ENCODE measurements at places on chromosomes 6 and 20.

- no peak for DNase-seq
Measured at GRCh38 chr6:112022749-112023148, 31.2 kb upstream of the CCN6 start.

DNA sequence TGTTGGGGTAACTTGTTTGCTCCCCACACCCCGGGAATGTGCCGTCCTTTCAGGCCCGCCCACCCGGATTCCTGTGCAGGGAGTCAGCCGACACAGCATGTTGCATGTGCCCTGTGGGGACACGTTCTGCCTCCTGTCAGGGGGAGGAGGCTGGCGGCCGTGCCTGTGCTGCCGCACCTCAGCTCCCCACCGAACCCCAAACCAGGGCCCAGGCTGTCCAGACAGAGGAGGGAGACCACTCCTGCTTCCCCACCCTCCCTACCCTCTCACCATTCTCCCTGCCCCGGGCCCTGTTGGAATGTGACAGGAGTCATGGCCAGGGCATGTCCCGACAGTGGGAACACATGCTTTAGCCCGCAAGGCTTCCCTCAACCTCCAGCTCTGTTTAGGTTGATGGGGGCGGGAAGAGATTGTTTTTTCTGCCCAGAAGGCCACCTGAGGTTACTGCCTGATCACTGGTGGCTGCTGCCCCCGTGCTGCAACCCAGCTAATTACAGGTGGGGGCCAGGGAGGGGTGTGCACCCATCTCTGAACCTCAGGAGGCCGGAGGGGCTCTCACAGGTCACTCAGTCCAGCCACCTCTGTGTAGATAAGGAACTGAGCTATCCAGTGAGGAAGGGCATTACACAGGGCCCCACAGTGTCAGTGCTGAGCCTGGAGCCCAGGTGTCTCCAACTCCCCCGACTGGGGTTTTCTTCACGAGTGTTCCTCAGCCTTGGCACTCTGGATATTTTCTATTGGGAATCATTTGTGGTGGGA, 13.6 kb downstream of the LRRC73 start:
- DNase-seq = no peak

GRCh38 chr20:63640086-63640485, 13.1 kb downstream of the STMN3 start:
- no peak for DNase-seq

DNA sequence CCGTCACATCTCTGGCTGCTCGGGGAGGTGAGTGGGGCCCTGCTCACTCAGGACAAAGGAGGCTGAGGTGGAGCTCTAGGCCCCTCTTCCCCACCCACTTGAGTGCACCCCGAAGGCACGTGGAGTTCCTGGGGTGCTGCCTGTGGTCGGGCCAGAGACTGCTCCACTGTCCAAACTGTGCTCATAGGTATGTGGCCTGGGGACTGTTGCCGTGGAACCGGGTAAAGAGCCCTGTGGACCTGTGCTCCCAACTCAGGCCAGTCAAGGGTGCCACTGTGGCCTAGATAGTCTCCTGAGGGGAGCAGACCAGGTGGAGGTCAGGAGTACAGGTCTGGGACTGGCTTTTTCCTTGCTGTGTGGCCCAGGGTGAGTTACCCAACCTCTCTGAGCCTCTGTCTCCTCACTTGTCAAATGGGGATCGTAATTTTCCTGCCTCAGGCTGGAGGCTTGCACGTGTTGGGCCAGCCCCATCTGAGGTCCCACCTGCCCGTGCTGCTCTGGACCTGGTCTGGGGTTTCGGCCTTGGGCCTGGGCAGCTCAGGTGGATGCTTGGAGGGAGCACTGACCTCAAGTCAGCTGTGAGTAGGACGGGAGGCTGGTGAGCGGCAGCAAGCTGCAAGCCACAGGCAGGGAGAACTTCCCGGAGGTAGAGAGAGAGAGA, 12.4 kb upstream of the NPBWR2 start:
- no peak for DNase-seq

DNA sequence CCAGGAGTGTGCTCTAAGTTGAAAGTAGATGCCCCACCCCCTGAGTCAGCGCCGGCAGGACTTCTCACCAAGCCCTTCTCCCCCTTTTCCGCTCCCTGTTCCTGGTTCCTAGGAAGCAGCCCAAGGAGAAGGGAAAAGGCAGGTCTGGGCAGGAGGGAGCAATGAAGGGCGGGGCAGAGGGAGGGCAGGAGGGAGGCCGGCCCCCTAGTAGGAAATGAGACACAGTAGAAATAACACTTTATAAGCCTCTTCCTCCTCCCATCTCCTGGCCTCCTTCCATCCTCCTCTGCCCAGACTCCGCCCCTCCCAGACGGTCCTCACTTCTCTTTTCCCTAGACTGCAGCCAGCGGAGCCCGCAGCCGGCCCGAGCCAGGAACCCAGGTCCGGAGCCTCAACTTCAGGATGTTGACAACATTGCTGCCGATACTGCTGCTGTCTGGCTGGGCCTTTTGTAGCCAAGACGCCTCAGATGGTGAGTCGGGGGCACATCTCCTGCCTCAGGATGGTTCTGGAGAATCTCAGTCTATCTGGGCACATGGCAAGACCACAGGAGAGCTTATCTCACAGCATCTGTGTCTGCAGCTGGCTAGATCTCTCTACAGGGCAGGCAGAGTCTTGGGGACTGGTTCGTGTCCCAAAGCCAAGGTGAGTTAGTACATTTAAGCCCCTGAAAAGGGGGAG, at the start of gene PROCR:
Gene PROCR (plus strand): TSS at position 320 of the 681 bp plus-strand sequence. CDS start 83 bp downstream, at position 403.
- peak; percentile 32 for DNase-seq

- DNase-seq = peak; percentile 60
Measured at GRCh38 chr6:87155842-87156815, 764 bp downstream of the ZNF292 start.

- DNase-seq = no peak
Measured at GRCh38 chr6:48099713-48100587, 11.0 kb downstream of the PTCHD4 start.

DNA sequence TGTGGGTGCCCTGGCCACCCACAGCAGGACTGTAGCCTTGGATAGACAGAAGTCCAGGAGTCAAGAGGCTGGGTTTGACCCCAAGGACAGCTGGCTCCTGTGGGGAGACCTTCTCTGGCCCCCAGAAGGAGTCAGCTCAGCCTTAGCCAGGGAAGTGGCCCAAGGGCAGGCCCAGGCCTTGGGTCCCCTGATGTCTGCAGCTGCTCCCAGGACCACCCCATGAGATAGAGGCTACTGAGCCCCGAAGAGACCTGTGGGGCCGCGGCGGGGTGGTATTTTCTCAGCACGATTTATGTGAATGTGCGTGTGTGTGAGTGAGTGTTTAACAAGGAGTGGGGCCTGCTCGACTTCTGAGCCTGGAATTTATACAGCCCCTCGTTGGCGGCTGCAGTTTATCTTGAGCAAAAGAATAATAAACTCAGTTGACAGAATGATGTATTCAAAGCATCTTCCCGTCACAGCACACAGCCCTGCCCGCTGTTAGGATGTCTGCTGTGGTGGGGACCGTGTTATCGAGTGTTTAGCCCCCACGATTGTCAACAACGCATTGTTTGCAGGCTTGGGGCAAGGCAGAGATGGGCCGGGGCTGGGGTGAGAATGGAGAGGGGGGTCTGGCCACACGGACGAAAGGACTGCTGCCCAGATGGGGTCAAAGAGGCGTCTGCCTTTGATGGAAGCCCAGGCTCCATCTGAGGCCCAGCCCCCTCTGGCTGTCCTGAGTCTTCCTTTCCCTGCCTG, 163.3 kb downstream of the VEGFA start:
- no peak for DNase-seq

GRCh38 chr6:44662461-44663121, 275.1 kb downstream of the CDC5L start:
- no peak for DNase-seq

DNA sequence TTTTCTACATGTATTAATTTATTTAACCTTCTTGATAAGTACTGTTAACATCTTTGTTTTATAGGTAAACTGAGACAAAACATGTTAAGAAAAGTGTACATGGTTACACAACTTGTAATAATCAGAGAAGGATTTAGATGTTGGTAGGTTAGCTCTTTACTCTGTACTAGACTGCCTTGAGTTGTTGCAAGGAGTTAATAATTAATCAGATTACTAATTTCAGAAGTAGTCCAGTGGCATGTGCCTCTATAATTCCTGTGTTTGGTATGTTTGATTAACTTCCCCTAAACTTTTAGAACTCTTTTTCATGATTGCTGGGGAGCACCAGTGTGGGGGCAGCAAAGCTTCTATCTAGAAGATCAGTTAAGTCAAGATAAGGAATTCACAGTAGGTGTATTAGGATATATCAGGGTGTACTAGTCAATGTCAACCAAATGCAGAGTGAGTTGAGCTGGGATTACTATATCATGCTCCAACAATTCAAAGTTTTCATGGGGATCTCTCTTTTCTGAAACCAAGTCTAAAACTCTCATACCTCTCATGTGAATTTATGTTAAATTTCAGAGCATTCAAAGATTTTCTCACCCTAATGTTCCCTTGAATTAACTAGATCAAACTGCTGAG, 129.7 kb upstream of the AHI1 start:
- DNase-seq = no peak

GRCh38 chr6:113361014-113361645, 496.0 kb upstream of the MARCKS start:
- no peak for DNase-seq

- no peak for DNase-seq
Measured at GRCh38 chr6:81896525-81897503, 144.3 kb upstream of the TENT5A start.

DNA sequence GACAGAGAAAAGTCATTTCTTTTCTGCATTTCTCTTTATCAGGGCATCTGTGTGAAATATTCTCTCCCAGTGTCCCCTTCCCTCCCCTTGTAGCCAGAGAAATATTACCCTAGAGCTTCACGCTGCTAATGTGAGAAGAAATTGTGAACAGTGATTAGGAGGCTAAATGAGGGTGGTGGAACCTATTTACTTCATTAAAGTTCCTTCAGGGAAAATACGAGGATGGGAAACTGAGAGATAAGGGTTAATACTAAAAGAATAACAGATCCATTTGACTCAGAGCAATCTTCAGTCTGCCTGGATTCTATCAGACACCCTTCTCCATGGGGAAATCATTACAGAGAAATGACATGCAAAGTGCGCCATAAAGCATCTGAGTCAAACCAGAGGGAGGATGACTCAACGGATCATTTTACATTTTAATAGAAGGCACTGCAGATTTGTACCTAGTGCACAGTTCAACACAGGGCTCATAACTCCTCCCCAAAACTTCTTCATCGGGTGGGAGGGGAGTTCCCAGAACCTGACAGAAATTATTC, 131.3 kb downstream of the GJA10 start:
- DNase-seq = peak; percentile 52

DNA sequence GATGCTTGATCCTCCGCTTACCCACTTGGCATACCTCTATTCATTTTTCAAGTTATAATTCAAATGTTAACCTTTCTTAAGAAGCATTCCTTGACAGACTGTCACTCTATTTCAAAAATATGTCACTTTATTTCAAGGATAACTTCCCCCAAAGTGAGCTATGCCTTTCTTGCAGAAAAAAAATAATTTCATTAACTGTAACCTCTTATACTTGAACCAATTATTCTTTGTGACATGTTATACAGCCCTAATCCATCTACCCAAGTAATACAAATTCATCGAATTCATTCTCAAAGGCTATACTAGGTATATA, 9.3 kb upstream of the NHSL1 start:
- DNase-seq = no peak

DNA sequence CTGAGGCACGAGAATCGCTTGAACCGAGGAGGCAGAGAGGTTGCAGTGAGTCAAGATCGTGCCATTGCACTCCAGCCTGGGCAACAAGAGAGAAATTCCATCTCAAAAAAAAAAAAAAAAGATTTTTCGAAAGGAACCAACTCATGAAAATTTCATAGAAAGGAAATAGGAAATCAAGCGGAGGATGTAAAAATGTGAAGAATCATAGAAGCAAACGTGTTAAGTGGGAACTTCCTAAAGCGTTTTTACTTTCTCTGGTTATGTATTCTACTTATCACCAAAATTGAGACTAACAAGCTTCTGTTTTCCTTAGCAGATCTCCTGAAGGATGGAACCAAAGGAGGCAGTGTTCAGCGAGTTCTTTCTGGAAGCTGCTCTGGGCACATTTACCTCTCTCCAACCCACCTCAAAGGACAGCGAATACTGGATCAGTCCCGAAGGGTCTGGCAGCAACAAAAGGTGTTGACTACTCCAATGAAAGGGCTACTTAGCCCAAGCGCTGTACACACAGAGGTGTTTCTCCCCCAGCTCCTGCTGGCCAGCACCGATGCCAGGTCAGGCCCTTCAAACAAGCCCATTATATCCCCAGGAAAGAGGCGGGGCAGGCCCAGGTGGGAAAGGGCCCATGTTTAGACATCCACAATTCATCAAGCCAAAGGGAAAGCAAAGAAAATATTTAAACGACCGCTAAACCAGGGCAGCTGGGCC, 327.5 kb upstream of the JARID2 start:
- DNase-seq = no peak

GRCh38 chr20:49986049-49986448, 3.3 kb downstream of the SNAI1 start:
- no peak for DNase-seq

GRCh38 chr6:112416866-112417265, 69.7 kb downstream of the RFPL4B start:
- no peak for DNase-seq

GRCh38 chr20:43404878-43405277, 52.8 kb upstream of the SRSF6 start:
- peak; percentile 54 for DNase-seq

GRCh38 chr6:2870046-2870636, 28.5 kb upstream of the SERPINB1 start:
- no peak for DNase-seq

Measured in stimulated activated naive CD8-positive, alpha-beta T cell treated with anti-CD3 and anti-CD28 coated beads, Interleukin-15, Interleukin-2, amounts not matched to agents 100 U/mL and 50 U/mL, for 24 hours (primary cell).